ENCODE measurements at places on chromosomes 12 and 14. TPM values are rescaled to one million over a fixed set of nuclear protein-coding genes. Genes with fewer than 3 reads are reported as not detected.

ZNF740 gene
- total RNA-seq = 14.9 TPM

SPSB2 gene
- 3.2 TPM for total RNA-seq

CCNK gene
- total RNA-seq = 25.8 TPM

SIX6 gene
- total RNA-seq = not detected

MYF6 gene
- total RNA-seq = not detected

IL31 gene
- total RNA-seq = not detected

HHIPL1 gene
- 4.4 TPM for total RNA-seq

FIGNL2 gene
- total RNA-seq = 0.19 TPM

GLIPR1L1 gene
- not detected for total RNA-seq

FOXA1 gene
- 0.09 TPM for total RNA-seq

LHX5 gene
- not detected for total RNA-seq

TRAF3 gene
- 32.6 TPM for total RNA-seq

WNT1 gene
- not detected for total RNA-seq

FITM1 gene
- total RNA-seq = 0.27 TPM

FRS2 gene
- total RNA-seq = 18.0 TPM

SLIRP gene
- total RNA-seq = 234 TPM

IL22 gene
- total RNA-seq = not detected

LIN7A gene
- 0.18 TPM for total RNA-seq

DEPDC4 gene
- total RNA-seq = 0.54 TPM

IFNG-AS1 gene
- total RNA-seq = not detected

RNASE3 gene
- total RNA-seq = not detected

TFCP2 gene
- 8.0 TPM for total RNA-seq

TPPP2 gene
- not detected for total RNA-seq

MYH6 gene
- not detected for total RNA-seq

AKAP3 gene
- 0.47 TPM for total RNA-seq

SLC2A14 gene
- not detected for total RNA-seq

NKX2-1 gene
- total RNA-seq = not detected

BHLHE41 gene
- 0.09 TPM for total RNA-seq

LPAR5 gene
- not detected for total RNA-seq

METTL17 gene
- 24.5 TPM for total RNA-seq

ACOT6 gene
- not detected for total RNA-seq

FSCB gene
- total RNA-seq = not detected

KRT82 gene
- total RNA-seq = not detected

TC2N gene
- under 0.01 TPM for total RNA-seq

SLC39A9 gene
- 91.2 TPM for total RNA-seq

ABCD2 gene
- not detected for total RNA-seq

CNTN1 gene
- total RNA-seq = 0.38 TPM

KRT2 gene
- not detected for total RNA-seq

EPS8 gene
- 15.7 TPM for total RNA-seq

TPH2 gene
- not detected for total RNA-seq

RIPK3 gene
- 3.5 TPM for total RNA-seq

CLEC9A gene
- not detected for total RNA-seq

CKB gene
- total RNA-seq = 3.5 TPM

FBXW8 gene
- 14.7 TPM for total RNA-seq

Measured in endothelial cell of coronary artery (primary cell).